ENCODE measurements at places on chromosomes 12 and 14.

GRCh38 chr14:96095581-96096476 is 56.7 kb downstream of the C14orf132 start:
- peak; percentile 41 for DNase-seq

DNA sequence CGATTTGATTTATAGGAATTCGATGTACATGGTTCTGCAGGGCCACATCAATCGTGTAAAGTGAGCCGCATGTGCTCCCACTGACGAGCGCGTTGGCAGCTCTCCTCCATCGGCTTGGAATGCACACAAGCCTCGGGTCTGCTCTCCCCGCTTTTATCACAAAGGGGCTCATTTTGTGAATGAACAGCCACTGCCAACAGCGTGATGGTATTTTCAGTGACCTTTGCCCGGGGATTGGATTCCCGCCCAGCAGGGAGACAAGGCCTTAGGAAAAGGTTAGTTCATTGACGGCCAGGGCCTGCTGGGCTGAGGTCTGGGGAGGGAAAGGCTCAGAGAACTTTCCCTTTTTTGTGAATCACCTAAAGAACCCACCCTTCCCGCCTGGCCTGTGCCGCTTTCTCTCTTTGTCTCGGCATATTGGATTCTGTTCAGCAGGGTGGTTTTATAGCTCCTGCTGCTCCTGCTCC is 232.1 kb downstream of the MSRB3 start:
- DNase-seq = no peak

DNA sequence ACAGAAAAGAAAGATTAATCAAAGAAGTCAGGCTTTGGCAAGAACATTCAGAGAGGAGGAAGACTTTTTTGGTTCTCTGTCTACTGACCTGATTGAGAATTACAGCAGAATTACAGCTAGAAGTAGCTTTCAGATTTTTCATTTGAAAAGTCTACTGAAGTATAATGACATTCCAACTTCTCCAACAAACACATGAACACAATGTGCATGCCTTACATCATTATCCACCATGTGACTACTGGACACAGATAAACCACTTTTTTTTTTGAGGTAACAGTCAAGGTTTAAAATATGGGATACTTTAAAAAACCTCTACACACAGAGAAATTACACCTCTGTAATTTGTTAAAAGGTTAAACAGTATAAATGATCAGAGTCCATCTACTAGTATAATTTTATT is 12.3 kb downstream of the BTBD7 start:
- no peak for DNase-seq

DNA sequence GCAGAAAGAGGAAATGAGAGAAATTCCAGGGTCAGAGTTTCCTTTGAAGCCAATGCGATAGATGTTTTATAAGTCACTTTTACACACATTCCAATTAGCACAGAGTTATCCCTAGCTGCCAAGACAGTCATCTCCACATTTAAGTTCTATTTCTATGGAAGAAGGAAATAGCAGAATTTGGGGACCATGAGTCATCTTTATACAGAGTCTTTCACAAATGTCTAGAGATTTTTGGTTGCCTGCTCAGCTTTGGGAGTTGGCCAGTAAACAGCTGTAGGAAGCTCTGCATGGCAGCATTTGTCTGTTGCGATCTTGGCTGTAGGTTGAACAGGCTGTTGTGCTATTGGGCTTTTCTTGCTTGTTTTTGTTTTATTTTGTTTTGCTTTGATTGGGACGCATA is 884.3 kb downstream of the GALC start:
- DNase-seq = no peak

DNA sequence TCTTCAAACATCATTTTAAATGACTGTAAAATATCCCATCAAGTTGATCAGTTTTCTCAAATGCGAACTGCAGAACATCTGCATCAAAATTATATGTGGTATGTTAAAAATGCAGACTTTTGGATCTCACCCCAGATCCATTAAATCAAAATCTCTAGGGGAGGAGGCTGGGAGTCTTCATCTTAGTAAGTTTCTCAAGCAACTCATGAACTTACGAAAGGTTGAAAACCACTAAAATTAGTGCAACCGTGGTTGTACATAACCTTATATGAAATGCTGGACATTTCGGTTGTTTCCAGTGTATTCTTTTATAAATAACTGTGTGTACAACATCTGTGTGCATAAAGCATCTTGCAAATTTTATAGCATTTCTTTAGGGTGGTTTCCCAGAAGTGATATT is 39.2 kb downstream of the ZFP36L1 start:
- DNase-seq = no peak

DNA sequence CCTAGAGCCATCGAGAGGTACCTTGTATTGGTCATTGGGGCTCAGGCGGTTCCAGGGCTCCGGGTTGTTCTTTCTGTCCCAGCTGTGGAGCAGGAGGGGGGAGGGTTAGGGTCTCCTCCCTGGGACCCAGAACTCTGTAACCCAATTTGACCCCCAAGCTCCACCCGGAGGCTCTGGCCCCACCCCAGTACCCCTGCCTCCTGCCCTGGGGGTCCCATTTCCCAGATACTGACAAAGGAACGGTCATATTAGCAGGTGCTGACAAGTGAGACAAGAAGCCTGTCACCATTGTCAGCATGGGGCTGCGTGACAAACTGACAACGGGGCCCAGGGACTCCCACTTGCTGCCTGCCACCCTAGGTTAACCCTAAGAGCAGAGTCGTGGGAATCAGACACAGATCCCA is 6.2 kb downstream of the SHMT2 start:
- DNase-seq = no peak

DNA sequence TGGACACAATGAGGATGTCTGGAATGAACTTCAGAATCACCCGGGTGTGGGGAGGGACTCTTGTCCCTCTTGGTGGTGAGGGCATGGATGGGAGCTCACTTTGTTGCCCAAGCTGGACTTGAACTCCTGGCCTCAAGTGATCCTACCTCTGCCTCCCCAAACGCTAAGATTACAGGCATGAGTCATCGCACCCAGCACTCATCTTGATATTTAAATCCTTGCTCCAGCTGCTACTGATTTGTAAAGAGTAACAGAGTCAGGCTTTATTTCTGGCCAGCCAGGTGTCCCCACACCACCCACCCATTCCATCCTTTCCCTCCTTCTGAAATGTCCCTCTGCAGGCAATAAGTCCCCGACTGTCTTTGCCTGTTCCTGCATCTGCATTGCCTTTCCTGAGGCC is 4.9 kb downstream of the DDX54 start:
- DNase-seq = no peak

GRCh38 chr12:28367993-28368392 is 177.7 kb downstream of the CCDC91 start:
- no peak for DNase-seq

DNA sequence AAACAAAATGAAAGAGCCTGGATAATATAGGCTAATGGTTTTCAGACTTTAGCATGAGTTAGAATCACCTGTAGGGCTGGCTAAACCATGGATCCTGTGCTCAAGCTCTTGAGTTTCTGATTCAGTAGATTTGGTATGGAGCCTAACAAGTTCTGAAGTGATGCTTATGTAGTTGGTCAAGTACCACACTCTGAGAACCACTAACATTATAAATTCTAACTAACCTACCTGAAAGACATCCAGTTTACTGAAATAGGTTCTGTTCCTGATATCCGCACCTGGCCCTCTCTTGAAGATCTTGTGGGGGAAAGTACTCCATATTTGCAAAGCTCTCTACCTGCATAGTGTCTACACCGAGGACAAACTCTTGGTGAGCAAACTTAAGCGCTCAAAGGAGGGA is 59.4 kb upstream of the VSX2 start:
- DNase-seq = no peak

DNA sequence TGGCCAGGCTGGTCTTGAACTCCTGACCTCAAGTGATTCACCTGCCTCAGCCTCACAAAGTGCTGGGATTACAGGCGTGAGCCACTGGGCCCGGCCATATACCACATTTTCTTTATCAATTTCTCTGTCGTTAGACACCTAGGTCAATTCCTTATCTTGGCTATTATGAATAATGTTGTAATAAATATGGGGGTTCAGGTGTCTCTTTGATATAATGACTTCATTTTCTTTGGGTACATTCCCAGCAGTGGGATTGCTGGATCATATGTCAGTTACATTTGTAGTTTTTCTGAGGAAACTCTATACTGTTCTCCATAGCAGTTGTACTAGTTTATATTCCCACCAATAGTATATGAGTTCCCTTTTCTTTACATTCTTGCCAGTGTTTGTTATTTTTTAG is 67.8 kb upstream of the DDHD1 start:
- no peak for DNase-seq

GRCh38 chr12:80269803-80270552 is 170.6 kb downstream of the OTOGL start:
- DNase-seq = peak; percentile 11

GRCh38 chr12:24945039-24945438 is 3.9 kb downstream of the BCAT1 start:
- no peak for DNase-seq

DNA sequence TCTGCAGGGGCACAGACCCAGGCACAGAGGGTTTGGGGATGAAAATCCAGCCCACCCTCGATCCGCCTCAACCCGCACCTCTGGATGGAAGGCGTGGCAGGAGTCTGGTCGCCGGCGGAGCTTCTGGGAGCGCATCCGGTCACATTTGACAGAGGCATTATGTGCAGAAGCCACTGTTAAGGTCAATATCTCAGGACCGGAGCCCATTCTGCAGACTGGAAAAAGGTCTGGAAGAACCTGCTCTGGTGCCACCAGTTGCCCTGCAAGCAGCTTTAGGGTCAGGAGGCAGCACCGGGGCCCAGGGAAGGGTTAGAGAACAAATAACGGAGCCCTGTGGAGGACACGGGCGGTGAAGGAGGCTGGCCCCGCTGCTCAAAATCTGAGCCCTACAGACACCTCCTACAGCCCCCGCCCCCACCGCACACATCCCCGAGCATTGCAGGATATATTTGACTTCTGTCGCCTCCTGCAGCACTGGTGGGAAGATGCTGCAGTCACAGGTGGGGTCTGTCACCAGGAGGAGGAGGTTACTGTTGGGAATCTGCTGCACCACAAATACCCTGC is 25.1 kb upstream of the LRTM2 start:
- no peak for DNase-seq
